Regular cardiac myocyte (primary cell): ENCODE measurements at places on chromosomes 13 and 19. TPM values are rescaled to one million over a fixed set of nuclear protein-coding genes. Genes with fewer than 3 reads are reported as not detected.

VSIG10L gene
- 0.38 and 0.85 TPM in 2 replicates for total RNA-seq

ADGRE3 gene
- total RNA-seq, result not detected in 2 replicates

DNAJC15 gene
- 9.6 and 16.5 TPM in 2 replicates for total RNA-seq

TNNI3 gene
- not detected in 2 replicates for total RNA-seq

IL17D gene
- total RNA-seq, result 1.3 and 3.1 TPM in 2 replicates

PCDH17 gene
- 2.8 and 9.4 TPM in 2 replicates for total RNA-seq

GYS1 gene
- 47.5 and 56.9 TPM in 2 replicates for total RNA-seq

MEIOSIN gene
- total RNA-seq, result not detected in 2 replicates

TSEN34 gene
- total RNA-seq, result 76.5 and 88.8 TPM in 2 replicates

SIGLEC6 gene
- total RNA-seq, result not detected in 2 replicates

ITGBL1 gene
- 62.5 and 105 TPM in 2 replicates for total RNA-seq

NAXD gene
- total RNA-seq, result 15.3 and 24.8 TPM in 2 replicates

GNG7 gene
- under 0.01 TPM in 2 replicates for total RNA-seq

IZUMO4 gene
- 0.58 and 0.85 TPM in 2 replicates for total RNA-seq

CYSLTR2 gene
- 0.19 and 4.8 TPM in 2 replicates for total RNA-seq

PRDX2 gene
- total RNA-seq, result 184 and 196 TPM in 2 replicates

SYDE1 gene
- total RNA-seq, result 23.4 and 33.4 TPM in 2 replicates

TPM4 gene
- 927 and 961 TPM in 2 replicates for total RNA-seq

GARIN5A gene
- total RNA-seq, result 0.28 TPM in 1 of 2 replicates, not detected in the other

ZNF580 gene
- 3.8 and 3.9 TPM in 2 replicates for total RNA-seq

MATK gene
- under 0.01 TPM in 1 of 2 replicates, not detected in the other for total RNA-seq

CYP4F2 gene
- not detected in 2 replicates for total RNA-seq

CLEC4G gene
- total RNA-seq, result not detected in 2 replicates

SPACA7 gene
- total RNA-seq, result not detected in 2 replicates

SERTAD3 gene
- total RNA-seq, result 20.6 and 28.9 TPM in 2 replicates

CNFN gene
- not detected in 2 replicates for total RNA-seq

KLF1 gene
- total RNA-seq, result not detected in 2 replicates

ATXN8OS gene
- not detected in 2 replicates for total RNA-seq
